Karpas-422 (cell line): ENCODE measurements at places on chromosomes 3 and 15.

DNA sequence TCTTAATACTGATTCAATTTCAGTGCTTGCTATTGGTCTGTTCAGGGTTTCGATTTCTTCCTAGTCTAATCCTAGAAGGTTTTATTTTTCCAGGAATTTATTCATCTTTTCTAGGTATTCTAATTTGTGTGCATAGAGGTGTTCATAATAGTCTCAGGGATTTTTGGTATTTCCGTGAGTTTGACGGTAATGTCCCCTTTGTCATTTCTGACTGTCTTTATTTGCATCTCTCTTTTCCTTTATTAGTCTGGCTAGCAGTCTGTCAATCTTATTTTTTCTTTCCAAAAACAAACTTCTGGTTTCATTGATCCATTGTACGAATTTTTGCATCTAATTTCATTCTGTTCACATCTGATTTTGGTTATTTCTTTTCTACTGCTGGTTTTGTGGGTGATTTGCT, 35.2 kb upstream of the CD200R1L start:
- no peak overlapping the region for H3K4me3 ChIP-seq
- no peak overlapping the region for H3K27ac ChIP-seq
- DNase-seq = no peak
- H3K4me1 ChIP-seq = no peaks in the 10 kb centered on the region

GRCh38 chr3:119352034-119352609, 57.9 kb downstream of the ARHGAP31 start:
- no peak overlapping the region for H3K4me3 ChIP-seq
- H3K4me1 ChIP-seq = peaks cover 14% of the 10 kb centered on the region; the same call in 1 of the 2 replicates
- no peak overlapping the region for H3K27ac ChIP-seq
- no peaks in the 10 kb centered on the region for H3K36me3 ChIP-seq

GRCh38 chr3:188253800-188254452, 100.0 kb downstream of the LPP start:
- DNase-seq = no peak
- no peaks in the 10 kb centered on the region for H3K27me3 ChIP-seq
- H3K36me3 ChIP-seq = peaks cover 4% of the 10 kb centered on the region; the same call in 1 of the 2 replicates
- H3K4me1 ChIP-seq = peaks cover 30% of the 10 kb centered on the region

DNA sequence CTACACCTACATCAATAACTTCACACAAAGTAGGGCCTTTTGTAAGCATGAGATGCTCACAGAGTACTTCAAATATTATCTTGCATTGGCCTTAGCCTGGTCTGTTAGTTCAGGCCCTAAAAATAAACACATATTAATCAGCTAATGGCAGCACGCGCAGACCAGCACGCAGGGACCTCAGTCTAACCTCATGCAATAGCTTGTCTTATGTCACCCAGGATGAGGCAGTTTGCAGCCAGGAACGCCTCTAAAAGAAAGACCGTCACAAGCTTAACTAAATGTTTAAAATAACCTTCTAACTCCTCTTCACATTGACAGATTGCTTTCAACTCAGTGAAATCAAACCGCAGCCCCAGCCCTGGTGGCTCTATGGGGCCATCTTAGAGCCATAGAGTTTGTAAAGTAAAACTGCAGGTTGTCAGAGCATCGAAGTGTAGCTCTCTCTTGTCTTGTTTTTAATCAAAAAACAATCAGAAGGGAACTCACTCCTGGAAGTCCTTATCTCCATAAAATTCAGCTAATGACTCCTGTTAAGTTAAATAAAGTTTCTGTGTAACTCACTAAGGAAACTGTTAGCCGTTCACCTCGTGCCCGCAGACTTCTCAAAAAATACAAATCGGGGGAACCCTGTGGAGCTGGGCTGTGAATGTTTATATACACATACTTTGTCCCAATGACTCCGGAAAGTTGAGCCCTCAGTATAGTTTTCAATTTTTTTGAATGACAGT, 212.6 kb downstream of the CDIN1 start:
- H3K4me1 ChIP-seq = no peaks in the 10 kb centered on the region
- no peaks in the 10 kb centered on the region for H3K36me3 ChIP-seq
- no peak overlapping the region for H3K4me3 ChIP-seq
- H3K27me3 ChIP-seq = no peaks in the 10 kb centered on the region
- no peak for DNase-seq
- no peak overlapping the region for H3K27ac ChIP-seq

GRCh38 chr15:76996526-76997401, 1.8 kb downstream of the PSTPIP1 start:
- H3K36me3 ChIP-seq = no peaks in the 10 kb centered on the region
- no peaks in the 10 kb centered on the region for H3K27me3 ChIP-seq
- H3K4me1 ChIP-seq = peaks cover 79% of the 10 kb centered on the region
- no peak for DNase-seq
- peak overlapping the region; percentile 82 for H3K4me3 ChIP-seq

GRCh38 chr3:150761831-150762661, 923 bp downstream of the SIAH2 start:
- peak; percentile 77 for DNase-seq
- H3K36me3 ChIP-seq = peaks cover 37% of the 10 kb centered on the region
- H3K27me3 ChIP-seq = no peaks in the 10 kb centered on the region
- peaks cover 69% of the 10 kb centered on the region for H3K4me1 ChIP-seq

- no peaks in the 10 kb centered on the region for H3K27me3 ChIP-seq
- no peaks in the 10 kb centered on the region for H3K36me3 ChIP-seq
- no peak overlapping the region for H3K4me3 ChIP-seq
- no peaks in the 10 kb centered on the region for H3K4me1 ChIP-seq
- no peak overlapping the region for H3K27ac ChIP-seq
These were observed 613.6 kb downstream of the CADM2 start for GRCh38 chr3:85572426-85572825.

DNA sequence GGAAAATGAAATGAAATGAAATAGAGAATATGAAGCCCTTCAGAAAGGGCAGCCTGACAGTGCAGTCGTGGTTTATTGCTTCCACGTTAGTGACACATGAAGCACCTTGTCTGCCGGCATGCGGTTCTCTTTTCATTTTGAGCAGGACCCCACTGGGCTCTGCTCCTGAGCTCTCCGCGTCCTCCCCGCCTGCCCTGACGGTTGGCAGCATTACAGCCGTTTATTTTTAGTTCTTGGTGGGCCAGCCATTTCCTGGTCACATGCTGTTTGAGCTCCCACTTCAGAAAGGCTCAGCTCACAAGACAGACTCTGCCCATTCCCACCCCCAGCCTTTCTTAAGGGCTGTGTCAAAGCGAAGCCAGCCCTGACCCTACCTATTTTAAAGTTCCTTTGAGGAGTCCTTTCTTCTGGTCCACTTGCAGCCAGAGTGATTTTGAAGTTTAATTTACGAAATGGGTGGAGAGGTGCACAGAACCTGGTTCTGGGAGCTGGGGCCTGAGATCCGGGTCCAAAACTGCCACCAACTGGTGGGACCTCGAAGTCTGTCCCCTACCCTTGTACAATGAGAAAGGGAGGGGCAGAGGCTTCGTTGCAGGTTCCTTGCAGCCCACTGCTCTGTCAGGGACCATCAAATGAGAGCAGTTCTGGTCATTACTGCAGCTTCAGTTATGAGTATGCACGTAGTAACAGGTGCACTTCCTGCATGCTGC, 60.1 kb downstream of the MGLL start:
- H3K27ac ChIP-seq = peak overlapping the region; percentile 29
- no peaks in the 10 kb centered on the region for H3K36me3 ChIP-seq
- H3K27me3 ChIP-seq = no peaks in the 10 kb centered on the region
- peaks cover 65% of the 10 kb centered on the region for H3K4me1 ChIP-seq

DNA sequence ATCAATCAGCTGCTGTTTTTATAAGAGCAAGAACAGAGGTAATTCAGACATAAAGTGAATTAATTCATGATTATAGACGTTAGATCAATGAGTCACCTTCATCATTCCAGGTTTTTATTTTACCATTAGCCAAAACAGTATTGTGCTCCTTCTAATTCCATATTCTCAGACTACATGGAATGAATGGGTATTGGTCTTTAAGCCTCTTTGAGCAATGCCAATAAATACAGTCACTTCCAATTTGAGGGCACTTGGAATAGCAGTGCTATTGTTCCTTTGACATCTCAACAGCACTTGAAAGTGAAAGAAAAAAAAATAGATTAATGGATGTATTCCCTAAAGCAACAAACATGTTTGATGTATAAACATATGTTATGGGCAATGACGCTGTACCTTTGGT, 830.9 kb upstream of the CFAP20DC start:
- H3K36me3 ChIP-seq = no peaks in the 10 kb centered on the region
- no peaks in the 10 kb centered on the region for H3K4me1 ChIP-seq
- no peak overlapping the region for H3K4me3 ChIP-seq
- H3K27ac ChIP-seq = no peak overlapping the region

GRCh38 chr3:187999821-188000220, 154.1 kb upstream of the LPP start:
- H3K36me3 ChIP-seq = no peaks in the 10 kb centered on the region
- H3K27me3 ChIP-seq = no peaks in the 10 kb centered on the region
- peak overlapping the region; percentile 52 for H3K4me3 ChIP-seq
- DNase-seq = peak; percentile 95
- peak overlapping the region; percentile 91 for H3K27ac ChIP-seq

GRCh38 chr3:111799951-111800350, 59.1 kb upstream of the PHLDB2 start:
- DNase-seq = no peak
- no peak overlapping the region for H3K27ac ChIP-seq
- no peaks in the 10 kb centered on the region for H3K36me3 ChIP-seq
- H3K4me3 ChIP-seq = no peak overlapping the region
- peaks cover 14% of the 10 kb centered on the region for H3K4me1 ChIP-seq

- no peak overlapping the region for H3K27ac ChIP-seq
- no peaks in the 10 kb centered on the region for H3K4me1 ChIP-seq
- no peak overlapping the region for H3K4me3 ChIP-seq
- no peaks in the 10 kb centered on the region for H3K27me3 ChIP-seq
- no peak for DNase-seq
These were observed 54.3 kb upstream of the CCR4 start for GRCh38 chr3:32897001-32897601.

DNA sequence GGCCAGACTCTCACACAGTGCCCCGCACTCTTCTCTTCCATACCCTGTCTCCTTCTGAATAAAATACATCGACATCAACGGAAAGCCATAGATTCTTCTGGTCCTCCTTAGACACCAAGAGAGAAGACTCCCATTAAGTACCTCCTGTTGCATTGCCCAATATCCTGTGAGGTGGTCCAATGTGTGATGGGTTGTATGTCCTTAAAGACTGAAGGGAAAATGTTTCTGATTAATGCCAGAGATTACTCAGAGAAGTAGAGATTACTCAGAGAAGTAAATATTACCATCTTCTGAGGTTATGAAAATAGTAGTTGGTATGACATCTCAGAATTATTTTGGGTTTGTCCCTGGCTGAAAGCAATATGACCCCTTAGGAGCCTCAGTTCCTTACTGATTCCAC, 60.8 kb upstream of the GALNT15 start:
- no peaks in the 10 kb centered on the region for H3K36me3 ChIP-seq
- H3K27ac ChIP-seq = no peak overlapping the region
- H3K4me3 ChIP-seq = no peak overlapping the region
- DNase-seq = no peak

GRCh38 chr3:194079702-194080172, 56.2 kb upstream of the HES1 start:
- DNase-seq = no peak
- H3K4me3 ChIP-seq = no peak overlapping the region
- no peaks in the 10 kb centered on the region for H3K27me3 ChIP-seq
- no peaks in the 10 kb centered on the region for H3K36me3 ChIP-seq
- peaks cover 47% of the 10 kb centered on the region for H3K4me1 ChIP-seq

DNA sequence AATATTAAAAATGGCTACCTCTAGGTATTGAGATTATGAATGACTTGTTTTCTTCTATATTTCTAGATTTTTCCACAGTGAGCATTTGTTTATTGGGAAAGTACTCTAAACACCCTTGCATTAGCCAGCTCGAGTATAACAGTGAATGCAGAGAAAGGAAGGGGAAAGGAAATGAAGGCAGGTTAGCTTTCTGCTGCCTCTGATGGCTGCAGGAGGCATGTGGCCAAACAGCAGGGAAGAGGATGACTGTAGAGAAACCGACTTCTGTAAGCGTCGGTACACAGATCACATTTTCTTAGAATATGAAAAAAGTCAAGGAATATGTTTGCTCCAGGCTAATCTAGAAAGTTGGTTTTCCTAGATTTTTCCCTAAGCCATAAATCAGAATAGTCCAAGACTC, 19.8 kb downstream of the GNB5 start:
- H3K27ac ChIP-seq = no peak overlapping the region
- no peaks in the 10 kb centered on the region for H3K27me3 ChIP-seq
- no peaks in the 10 kb centered on the region for H3K4me1 ChIP-seq
- DNase-seq = no peak

GRCh38 chr3:152717252-152717651, 117.7 kb upstream of the P2RY1 start:
- DNase-seq = no peak
- H3K27ac ChIP-seq = no peak overlapping the region
- H3K36me3 ChIP-seq = no peaks in the 10 kb centered on the region
- H3K4me3 ChIP-seq = no peak overlapping the region
- H3K27me3 ChIP-seq = no peaks in the 10 kb centered on the region
- H3K4me1 ChIP-seq = no peaks in the 10 kb centered on the region

- no peak overlapping the region for H3K27ac ChIP-seq
- no peak overlapping the region for H3K4me3 ChIP-seq
- DNase-seq = peak; percentile 63
- no peaks in the 10 kb centered on the region for H3K27me3 ChIP-seq
- peaks cover 30% of the 10 kb centered on the region for H3K4me1 ChIP-seq
These were observed 554.4 kb downstream of the IGSF11 start for GRCh38 chr3:118480101-118480860.

- no peak for DNase-seq
- no peak overlapping the region for H3K4me3 ChIP-seq
- H3K36me3 ChIP-seq = no peaks in the 10 kb centered on the region
- no peak overlapping the region for H3K27ac ChIP-seq
- no peaks in the 10 kb centered on the region for H3K4me1 ChIP-seq
These were observed 11.0 kb upstream of the BNC1 start for GRCh38 chr15:83295417-83295816.
